ENCODE measurements at places on chromosomes 5 and 9.
A peak's percentile ranks its signal among the peaks of the same experiment; 100 is the strongest.

DNA sequence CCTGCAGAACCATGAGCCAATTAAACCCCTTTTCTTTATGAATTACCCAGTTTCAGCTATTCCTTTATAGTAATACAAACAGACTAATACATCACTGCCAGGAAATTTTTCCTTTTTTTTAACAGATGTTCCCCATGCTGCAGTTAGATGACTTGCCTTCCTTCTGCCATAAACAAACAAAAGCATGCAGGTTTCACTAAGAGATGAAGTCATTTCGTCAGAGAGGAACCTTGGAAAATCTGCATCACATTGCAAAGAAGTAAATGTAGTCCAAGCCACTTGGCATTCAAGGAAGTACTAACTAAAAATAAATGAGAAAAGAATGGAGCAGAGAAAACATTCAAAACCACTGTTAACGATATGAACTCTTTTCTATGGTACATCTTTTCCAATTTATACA is 194.1 kb upstream of the EFNA5 start:
- DNase-seq = no peak

DNA sequence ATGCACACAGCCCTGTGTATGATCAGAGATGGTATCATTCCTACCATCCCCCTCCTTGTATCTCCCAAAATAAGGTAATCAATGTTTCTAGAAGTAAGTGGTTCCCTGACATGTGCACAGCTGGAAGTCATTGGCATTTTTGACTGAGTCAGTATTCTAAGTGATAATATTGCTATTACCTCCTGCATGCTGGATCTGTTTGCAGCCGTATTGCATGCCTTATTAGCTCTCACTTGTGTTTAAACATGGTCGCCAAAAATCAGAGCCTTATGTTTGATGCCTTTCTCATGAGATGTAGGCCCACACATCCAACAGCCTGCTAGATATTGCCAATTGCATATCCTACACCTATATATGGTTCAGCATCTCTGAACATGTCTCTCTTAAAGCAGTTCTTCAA is 254.3 kb downstream of the CDH12 start:
- DNase-seq = no peak

GRCh38 chr9:98881836-98882568 is 61.7 kb upstream of the COL15A1 start:
- no peak for DNase-seq

GRCh38 chr5:107265193-107265592 is 405.5 kb downstream of the EFNA5 start:
- DNase-seq = no peak

GRCh38 chr5:7078901-7079300 is 317.0 kb upstream of the ADCY2 start:
- peak; percentile 38 for DNase-seq

Measured in NB4 (cell line).